Tongue (tissue), 3 donors: ENCODE measurements at places on chromosomes 4 and X.

GRCh38 chr4:186445040-186445439 is 110.3 kb downstream of the MTNR1A start:
- no peak for DNase-seq

- peak; percentile 21 for DNase-seq
These were observed 98.9 kb downstream of the TLL1 start for GRCh38 chr4:165971933-165972332.

DNA sequence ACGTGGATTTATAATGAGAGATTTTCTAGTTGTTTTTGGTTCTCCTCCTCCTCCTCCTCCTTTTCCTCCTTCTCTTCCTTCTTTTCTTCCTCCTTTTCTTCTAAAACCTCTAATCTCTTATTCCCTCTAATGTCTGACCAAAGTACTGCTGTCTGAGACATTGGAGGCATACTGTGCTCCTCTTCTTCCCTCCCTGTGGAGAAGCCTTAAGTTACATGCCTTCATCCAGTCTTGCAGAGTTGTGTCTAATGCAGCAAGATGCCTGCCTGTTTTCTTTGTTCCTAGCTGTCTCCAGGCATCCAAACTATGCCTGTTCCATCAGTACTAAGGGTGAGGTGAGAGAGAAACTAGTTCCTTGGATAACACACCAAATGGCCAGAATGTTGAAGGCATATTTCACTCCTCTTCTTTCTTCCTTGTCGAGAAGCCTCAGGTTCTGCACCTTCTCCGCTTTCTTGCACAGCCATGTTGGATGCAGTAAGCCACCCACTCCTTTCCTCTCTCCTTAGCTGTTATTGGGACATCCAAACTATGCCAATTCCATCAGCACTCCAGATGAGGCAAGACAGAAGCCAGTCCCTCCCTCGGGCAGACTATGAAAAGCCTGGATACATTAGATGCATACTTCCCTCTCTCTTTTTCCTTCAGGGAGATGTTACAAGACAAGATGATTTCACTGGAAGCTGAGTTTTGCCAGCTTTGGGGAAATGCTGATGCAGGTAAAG is 285.7 kb upstream of the TRAM1L1 start:
- DNase-seq: no peak

DNA sequence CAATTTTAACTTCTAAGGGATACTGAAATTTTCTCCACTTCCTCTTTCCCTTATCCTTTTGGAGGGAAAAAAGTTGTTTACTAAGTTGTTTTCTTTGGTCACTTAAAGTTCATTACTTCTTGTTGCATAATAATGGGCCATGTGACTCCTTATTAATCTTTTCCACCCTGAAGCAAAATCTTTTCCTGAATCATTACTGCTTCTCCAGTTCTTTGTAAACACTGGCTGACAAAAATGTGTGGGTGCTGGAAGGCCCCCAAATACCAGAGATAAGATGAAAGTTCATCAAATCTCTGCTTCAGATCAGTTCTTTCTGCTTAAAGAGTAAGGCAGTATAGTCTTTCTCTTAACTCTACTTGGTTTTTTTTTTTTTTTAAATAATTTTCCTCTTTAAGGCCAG is 108.9 kb upstream of the NHS start:
- no peak for DNase-seq

- DNase-seq: no peak
These were observed 22.7 kb upstream of the ACSL1 start for GRCh38 chr4:184848510-184848909.
